ENCODE measurements at places on chromosomes 2 and 18. TPM values are rescaled to one million over a fixed set of nuclear protein-coding genes. Genes with fewer than 3 reads are reported as not detected.

DNA sequence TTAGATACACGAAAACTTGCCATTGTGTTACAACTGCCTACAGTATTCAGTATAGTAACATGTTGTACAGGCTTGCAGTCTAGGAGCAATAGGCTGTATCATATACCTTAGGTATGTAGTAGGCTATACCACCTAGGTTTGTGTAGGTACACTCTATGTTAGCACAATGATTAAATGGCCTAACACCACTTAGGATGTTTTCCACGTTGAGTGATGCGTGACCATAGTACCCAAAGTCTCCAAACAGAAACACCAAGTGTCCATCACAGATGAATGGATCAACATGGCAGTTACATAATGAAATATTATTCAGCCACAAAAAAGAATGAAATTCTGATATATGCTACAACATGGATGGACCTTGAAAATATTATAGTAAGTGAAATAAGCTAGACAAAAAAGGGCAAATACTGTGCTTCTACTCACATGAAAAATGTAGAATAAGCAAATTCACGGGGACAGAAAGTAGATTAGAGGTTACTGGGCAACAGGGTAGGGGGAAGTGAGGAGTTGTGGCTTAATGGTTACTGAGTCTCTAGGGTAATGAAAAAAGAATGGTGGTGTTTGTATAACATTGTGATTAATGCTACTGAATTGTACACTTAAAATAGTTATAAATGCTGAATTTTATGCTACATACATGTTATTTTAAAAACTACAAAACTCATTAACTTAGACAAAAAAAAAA lies 62.6 kb downstream of the TMEM131 start:
- no peak for DNase-seq

DNA sequence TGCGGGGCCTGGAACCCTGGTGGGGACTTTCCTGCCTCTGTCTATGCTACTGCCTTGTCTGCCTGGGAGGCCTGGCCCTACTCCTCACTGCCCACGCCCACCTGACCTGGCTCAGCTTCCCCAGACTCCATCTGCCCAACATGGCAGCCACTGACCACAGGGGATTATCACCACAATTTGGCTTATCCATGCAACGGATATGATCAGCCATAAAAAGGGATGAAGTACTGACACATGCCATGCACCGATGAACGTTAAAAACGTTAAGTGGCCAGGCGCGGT lies 5.9 kb upstream of the KCNF1 start:
- no peak for DNase-seq

The FAM117B gene
- 5.6 TPM for total RNA-seq

- DNase-seq, result no peak
Measured at GRCh38 chr18:63183378-63183777, 136.2 kb downstream of the BCL2 start.

The WNT6 gene
- total RNA-seq, result 2.5 TPM

DNA sequence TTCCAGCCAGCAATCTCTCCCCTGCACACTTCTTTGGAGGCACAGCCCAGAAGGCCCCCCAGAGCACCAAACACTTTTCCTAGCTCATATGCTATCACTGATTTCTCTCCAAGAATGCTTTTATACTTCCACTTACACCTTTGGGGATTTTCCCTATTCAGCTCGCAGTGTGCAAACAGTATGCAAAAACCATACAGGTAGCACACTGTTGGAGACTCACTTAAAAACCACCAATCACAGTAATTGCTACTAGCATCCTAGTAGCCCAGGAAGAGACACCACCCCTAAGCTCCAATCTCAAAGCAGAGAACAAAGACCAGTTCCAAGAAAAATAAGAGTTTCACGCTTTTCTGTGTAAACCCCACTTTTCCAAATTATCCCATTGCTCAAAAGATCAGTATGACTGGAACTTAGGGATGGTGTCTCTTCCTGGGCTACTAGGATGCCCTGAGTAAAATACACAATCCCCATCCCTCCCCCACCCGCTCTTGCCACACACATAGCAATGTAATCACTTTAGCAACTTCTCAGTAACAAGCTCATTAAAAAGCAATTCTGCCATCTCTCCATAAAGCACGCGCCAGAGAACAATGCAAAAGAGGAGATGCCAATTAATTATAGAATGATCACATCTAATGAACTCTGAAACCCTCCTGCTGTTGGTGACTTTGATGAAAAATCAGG lies 43.0 kb downstream of the KLF7 start:
- DNase-seq, result no peak

DNA sequence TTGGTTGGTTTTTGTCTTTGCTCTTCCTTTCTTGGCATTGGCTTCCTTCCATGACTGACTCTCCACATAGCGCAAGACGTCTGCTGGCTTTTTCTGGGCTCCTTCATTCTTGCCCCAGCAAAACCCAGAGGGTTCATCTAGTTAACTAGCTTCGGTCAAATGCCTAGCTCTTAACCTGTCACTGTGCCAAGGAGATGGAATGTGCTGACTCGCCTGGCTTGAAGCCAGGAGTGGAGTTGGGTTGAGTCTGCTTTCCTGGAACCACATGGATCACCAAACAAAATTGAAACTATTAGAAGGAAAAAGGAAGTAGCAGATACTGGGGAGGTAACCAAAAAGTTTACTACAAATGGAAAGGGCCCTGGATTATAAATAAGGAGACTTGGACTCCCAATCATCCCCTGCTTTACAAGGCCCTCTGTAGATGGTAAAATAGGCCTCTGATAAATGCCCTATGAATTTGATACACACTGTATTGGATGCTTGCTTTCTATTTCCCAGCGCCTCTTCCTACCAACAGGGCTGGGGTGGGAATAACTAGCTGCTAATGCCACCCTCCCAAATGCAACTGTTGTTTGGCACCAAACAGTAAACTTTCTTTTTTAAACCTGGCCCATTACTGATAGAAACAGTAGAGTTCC lies 11.3 kb downstream of the MALT1 start:
- DNase-seq, result no peak

- DNase-seq, result no peak
Measured at GRCh38 chr18:59067873-59068272, 71.8 kb upstream of the SEC11C start.

GRCh38 chr2:96537066-96537733 lies 648 bp downstream of the ARID5A start:
- no peak for DNase-seq
